ENCODE measurements at places on chromosomes 4 and X.

DNA sequence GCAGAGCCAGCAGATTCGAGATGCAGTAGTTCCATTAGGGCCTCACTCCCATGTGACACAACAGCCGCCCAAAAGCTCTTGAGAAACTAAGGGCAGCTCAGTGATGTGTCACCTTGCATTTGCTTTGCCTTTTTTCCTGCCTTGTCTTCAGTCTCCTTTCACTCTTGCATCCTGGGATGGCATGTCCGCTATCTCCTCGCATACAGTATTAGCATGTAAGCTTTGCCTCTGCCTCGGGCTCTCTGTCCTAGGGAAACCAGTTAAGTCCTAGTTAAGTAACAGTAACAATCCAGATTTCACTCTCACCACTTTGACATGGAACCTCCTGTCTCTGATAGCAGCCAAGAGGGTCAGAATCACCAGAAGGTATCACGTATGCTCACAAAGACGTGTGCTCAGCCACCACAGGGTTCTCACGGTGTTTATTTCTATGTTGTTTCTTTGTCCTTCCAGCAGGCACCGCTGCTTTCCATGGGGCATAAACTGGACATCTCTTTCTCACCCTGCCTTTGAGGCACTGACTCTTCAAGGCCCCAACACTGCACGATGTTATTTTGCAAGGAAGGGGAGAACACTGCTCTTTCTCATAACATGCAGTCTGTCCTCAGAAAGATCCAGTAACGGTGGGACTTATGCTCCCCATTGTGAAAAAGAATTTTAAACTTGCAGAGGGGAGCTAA lies 26.7 kb upstream of the SORBS2 start:
- no peak for DNase-seq

GRCh38 chrX:109614951-109615350 lies 10.0 kb downstream of the KCNE5 start:
- no peak for DNase-seq

- DNase-seq = no peak
These were observed 22.3 kb downstream of the GAK start for GRCh38 chr4:909821-910220.

GRCh38 chr4:4859799-4860599 lies 534 bp downstream of the MSX1 start:
- no peak for DNase-seq

DNA sequence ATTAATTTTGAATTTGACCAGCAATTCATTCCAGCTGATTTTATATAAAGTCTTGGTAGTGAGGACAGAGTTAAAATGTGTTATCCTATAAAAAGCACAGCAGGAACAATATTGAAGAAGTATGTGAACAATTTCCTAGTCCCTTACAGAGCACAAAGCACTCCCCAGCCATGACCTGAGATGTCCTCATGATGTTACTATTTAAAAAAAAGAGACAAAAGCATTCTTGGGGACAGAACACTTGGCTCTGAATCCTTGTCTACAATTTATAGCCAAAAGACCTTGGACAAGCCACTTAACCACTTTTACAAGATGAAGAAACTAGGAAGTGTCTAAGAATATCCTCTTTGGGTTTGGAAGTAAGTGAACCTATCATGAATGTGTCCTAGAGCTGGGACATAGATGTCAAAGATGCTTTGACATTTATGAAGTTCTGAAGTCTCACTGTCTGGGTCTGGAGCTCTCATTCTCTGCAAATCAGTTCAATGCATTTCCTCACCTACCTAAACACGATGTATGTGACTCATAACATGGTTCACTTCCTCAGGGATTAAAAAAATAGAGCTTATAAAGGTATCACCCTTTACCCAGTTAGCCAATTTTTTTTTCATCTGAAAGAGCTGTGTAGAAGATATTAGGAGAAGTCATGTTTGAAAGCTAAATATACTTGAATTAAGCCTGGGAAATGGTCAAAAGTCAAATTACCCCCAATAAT lies 61.4 kb downstream of the IGFBP7 start:
- no peak for DNase-seq

Data from suppressor macrophage (primary cell).